Heart left ventricle (tissue), 16 donors: ENCODE measurements at places on chromosomes 6 and 20.

GRCh38 chr6:146498309-146498708 lies 45.3 kb upstream of the RAB32 start:
- H3K27me3 ChIP-seq = no peaks in the 10 kb centered on the region
- H3K36me3 ChIP-seq = no peaks in the 10 kb centered on the region
- H3K4me3 ChIP-seq = no peak overlapping the region
- H3K4me1 ChIP-seq = no peaks in the 10 kb centered on the region
- H3K27ac ChIP-seq = no peak overlapping the region

- no peaks in the 10 kb centered on the region for H3K36me3 ChIP-seq
- no peaks in the 10 kb centered on the region for H3K4me1 ChIP-seq
- H3K27me3 ChIP-seq = no peaks in the 10 kb centered on the region
- H3K4me3 ChIP-seq = no peak overlapping the region
- DNase-seq = no peak
- H3K27ac ChIP-seq = no peak overlapping the region
Measured at GRCh38 chr6:79762370-79762769, 131.2 kb downstream of the SH3BGRL2 start.

- peaks cover 49% of the 10 kb centered on the region for H3K27me3 ChIP-seq
- no peak overlapping the region for H3K4me3 ChIP-seq
- no peaks in the 10 kb centered on the region for H3K36me3 ChIP-seq
- no peak overlapping the region for H3K27ac ChIP-seq
- H3K4me1 ChIP-seq = peaks cover 10% of the 10 kb centered on the region
Measured at GRCh38 chr6:1621070-1621701, 11.5 kb downstream of the FOXC1 start.

DNA sequence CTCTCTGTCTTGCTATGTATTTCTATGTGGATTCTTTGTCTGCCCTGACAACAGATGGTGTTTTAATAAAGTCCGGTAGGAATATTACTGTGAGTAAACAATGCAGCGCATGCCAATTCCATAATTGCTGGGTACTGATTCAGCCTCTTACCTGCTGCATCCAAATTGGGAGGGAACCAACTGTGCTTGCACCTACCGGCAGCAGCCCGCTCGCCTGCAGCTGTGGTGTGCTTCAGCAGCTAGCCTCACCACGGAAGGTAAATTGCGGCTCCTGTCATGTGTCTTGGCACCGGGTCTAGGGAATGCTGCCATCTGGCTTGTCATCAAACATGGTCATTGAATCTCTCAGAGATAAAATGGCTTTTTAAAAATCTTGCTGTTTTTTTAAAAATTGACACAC lies 704.8 kb upstream of the SLC35B3 start:
- no peak for DNase-seq
- H3K27ac ChIP-seq = no peak overlapping the region
- H3K4me3 ChIP-seq = no peak overlapping the region
- H3K4me1 ChIP-seq = no peaks in the 10 kb centered on the region

GRCh38 chr20:46010491-46011391 lies 2.0 kb downstream of the MMP9 start:
- DNase-seq = no peak
- peak overlapping the region; percentile 44 for H3K4me3 ChIP-seq
- H3K36me3 ChIP-seq = no peaks in the 10 kb centered on the region
- H3K27ac ChIP-seq = no peak overlapping the region

GRCh38 chr6:90442366-90442765 lies 144.5 kb downstream of the MAP3K7 start:
- H3K4me3 ChIP-seq = no peak overlapping the region
- DNase-seq = no peak
- H3K27ac ChIP-seq = no peak overlapping the region
- H3K36me3 ChIP-seq = no peaks in the 10 kb centered on the region
- no peaks in the 10 kb centered on the region for H3K4me1 ChIP-seq

GRCh38 chr20:41172296-41173140 lies 35.2 kb downstream of the PLCG1 start:
- DNase-seq = peak; percentile 19
- peaks cover 83% of the 10 kb centered on the region for H3K36me3 ChIP-seq
- peaks cover 10% of the 10 kb centered on the region for H3K4me1 ChIP-seq
- no peaks in the 10 kb centered on the region for H3K27me3 ChIP-seq

DNA sequence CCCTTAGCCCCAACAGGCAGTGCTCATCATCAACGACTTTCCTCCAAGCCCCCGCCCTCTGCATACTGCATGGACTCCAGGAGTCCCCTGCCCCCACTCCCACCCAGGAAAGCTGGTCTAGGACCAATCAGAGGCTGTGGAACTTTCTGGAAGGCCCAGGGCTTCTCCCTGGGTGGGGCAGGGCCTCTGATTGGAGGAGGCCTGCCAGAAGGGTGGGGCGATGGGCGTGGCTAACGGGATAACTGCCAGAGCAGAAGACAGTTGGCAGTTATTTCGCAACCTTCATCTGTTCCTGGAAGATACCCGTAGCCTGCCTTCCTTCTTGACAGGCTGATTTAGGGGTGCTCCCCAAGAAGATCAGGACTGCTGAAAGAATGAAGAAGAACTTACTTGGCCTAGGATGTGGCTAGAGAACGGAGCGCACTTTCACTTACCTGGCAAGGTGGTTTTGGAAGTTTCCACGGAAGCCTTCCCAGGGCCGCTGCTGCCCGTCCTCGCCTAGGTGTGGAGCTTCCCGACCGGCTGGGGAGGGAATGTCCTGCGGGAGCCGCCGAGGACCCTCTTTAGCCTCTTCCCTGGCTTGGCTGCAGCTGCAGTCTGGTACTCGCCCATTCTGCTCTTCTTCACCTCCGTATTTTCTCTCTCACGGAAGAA lies 209.0 kb downstream of the LRFN2 start:
- no peaks in the 10 kb centered on the region for H3K4me1 ChIP-seq
- no peak for DNase-seq
- no peaks in the 10 kb centered on the region for H3K36me3 ChIP-seq
- no peak overlapping the region for H3K4me3 ChIP-seq
- no peak overlapping the region for H3K27ac ChIP-seq

DNA sequence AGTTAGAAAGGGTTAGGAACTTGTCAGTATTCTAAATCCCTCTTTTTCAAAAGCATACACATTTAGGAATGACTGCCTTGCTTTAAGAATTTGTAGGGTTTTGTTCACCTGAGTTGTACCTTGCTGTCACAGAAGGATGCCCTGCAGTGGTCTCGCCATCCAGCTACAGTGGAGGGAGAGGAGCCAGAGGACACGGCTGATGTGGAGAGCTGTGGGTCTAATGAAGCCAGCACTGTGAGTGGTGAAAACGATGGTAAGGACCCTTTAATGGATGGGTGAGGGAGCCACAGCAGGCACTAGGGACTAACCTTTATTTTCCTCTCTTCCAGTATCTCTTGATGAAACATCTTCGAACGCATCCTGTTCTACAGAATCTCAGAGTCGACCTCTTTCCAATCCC lies 69.9 kb downstream of the ASXL1 start:
- no peak overlapping the region for H3K4me3 ChIP-seq
- peaks cover 64% of the 10 kb centered on the region for H3K36me3 ChIP-seq
- peaks cover 4% of the 10 kb centered on the region for H3K4me1 ChIP-seq
- DNase-seq = no peak
- no peak overlapping the region for H3K27ac ChIP-seq
- H3K27me3 ChIP-seq = no peaks in the 10 kb centered on the region

DNA sequence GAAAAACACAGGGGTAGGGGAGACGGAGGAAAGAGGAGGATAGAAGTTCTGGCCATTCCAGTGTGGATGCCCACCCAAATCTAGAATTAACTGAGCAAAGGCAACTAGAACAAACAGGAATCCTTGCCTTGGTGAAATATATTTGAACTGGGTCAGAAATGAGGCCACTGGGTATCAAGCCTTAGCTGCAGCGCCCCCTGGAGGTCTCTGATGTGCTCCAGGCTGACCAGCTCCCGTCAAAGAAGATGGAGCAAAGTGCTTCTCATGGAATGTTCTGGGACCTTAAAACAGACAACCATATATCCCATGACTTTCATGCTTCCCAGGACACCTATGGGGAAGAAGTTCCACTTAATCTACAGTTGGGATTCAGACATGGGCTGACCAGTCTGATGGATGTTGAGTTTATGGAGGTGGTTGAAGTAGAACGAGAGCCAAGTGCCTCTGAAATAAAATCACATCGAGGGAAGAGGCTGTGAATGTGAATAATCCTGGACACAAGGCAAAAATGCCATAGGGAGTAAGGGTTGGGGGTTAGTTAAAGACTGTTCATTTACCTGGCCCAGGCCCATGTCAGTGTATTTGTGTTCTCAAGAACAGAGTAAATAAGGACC lies 50.4 kb downstream of the HLA-DPB1 start:
- H3K27ac ChIP-seq = no peak overlapping the region
- H3K36me3 ChIP-seq = no peaks in the 10 kb centered on the region
- H3K27me3 ChIP-seq = no peaks in the 10 kb centered on the region
- H3K4me1 ChIP-seq = no peaks in the 10 kb centered on the region
- DNase-seq = peak; percentile 52

- H3K36me3 ChIP-seq = peaks cover 24% of the 10 kb centered on the region
- peak overlapping the region; percentile 72 for H3K27ac ChIP-seq
- peaks cover 14% of the 10 kb centered on the region for H3K4me1 ChIP-seq
- no peaks in the 10 kb centered on the region for H3K27me3 ChIP-seq
- DNase-seq = no peak
- peak overlapping the region; percentile 92 for H3K4me3 ChIP-seq
Measured at GRCh38 chr6:8064638-8065518, 689 bp upstream of the BLOC1S5 start.

- peak; percentile 48 for DNase-seq
- H3K4me3 ChIP-seq = no peak overlapping the region
- H3K36me3 ChIP-seq = no peaks in the 10 kb centered on the region
- peak overlapping the region; percentile 6 for H3K27ac ChIP-seq
- peaks cover 7% of the 10 kb centered on the region for H3K4me1 ChIP-seq
Measured at GRCh38 chr6:161443848-161444247, 170.0 kb upstream of the AGPAT4 start.

- peaks cover 21% of the 10 kb centered on the region for H3K4me1 ChIP-seq
- H3K4me3 ChIP-seq = no peak overlapping the region
- no peak for DNase-seq
- H3K36me3 ChIP-seq = no peaks in the 10 kb centered on the region
- no peak overlapping the region for H3K27ac ChIP-seq
- no peaks in the 10 kb centered on the region for H3K27me3 ChIP-seq
Measured at GRCh38 chr6:12570461-12571030, 146.0 kb upstream of the PHACTR1 start.

- H3K4me3 ChIP-seq = no peak overlapping the region
- DNase-seq = no peak
- H3K36me3 ChIP-seq = no peaks in the 10 kb centered on the region
- H3K27ac ChIP-seq = no peak overlapping the region
- H3K4me1 ChIP-seq = no peaks in the 10 kb centered on the region
Measured at GRCh38 chr6:14396826-14397517, 279.4 kb downstream of the CD83 start.

GRCh38 chr6:133040094-133040802 lies 200.9 kb upstream of the EYA4 start:
- no peak overlapping the region for H3K27ac ChIP-seq
- no peak overlapping the region for H3K4me3 ChIP-seq
- H3K36me3 ChIP-seq = no peaks in the 10 kb centered on the region
- no peaks in the 10 kb centered on the region for H3K27me3 ChIP-seq
- DNase-seq = no peak

DNA sequence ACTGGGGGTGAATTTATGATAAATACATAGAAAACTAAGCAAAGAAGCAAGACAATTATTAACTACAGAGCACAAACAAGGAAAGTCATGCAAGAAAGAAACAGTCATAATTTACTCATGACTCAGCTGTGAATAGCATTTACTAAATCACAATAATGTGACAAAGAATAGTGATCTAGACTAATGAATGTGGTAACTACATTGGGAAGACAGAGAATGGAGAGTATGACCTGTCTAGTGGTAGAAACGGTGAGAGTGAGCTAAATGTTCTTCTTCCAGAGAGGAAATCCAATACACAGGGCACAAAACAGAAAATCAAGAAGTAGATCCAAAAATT lies 153.5 kb upstream of the DST start:
- no peaks in the 10 kb centered on the region for H3K36me3 ChIP-seq
- DNase-seq = no peak
- H3K27ac ChIP-seq = no peak overlapping the region
- H3K4me1 ChIP-seq = peaks cover 60% of the 10 kb centered on the region
- no peaks in the 10 kb centered on the region for H3K27me3 ChIP-seq

DNA sequence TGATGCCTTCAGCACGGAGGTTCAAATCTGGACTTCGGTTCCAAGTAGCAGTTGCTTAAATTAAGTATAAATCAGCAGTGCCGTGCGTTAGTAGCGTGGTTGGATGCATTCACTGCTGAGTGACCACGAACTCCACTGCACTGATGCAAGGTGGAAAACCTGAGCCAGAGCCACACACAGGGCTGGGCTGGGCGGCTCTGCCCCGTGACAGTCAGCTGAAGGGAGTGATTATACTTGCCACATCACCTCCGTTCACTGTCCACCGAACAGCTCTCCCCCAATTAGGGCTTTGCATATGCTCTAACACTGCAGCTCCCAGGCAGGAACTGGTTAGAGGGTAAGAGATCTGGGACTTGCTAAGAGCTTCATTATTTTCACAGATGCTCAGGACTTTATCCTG lies 22.2 kb downstream of the PPP1R3G start:
- H3K36me3 ChIP-seq = no peaks in the 10 kb centered on the region
- peak overlapping the region; percentile 30 for H3K4me3 ChIP-seq
- no peak for DNase-seq
- H3K27ac ChIP-seq = peak overlapping the region; percentile 94
- H3K27me3 ChIP-seq = no peaks in the 10 kb centered on the region

DNA sequence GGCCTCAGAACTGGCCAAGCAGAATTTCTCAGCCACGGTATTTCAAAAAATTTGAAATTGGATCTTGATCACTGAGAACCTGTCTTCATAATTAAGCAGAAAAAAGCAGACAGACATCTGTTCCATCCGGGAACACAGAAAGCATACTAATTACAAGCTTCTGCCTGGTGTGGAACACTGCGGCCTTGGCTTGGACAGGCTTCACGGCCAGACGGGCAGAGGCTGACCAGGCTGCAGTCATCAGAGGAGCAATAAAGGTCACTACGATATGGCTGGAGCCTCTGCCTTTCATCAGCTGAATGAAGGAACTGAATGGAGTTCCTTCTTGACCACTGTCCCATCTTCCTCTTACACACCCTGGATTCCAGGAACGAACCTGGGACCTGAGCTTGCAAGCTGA lies 3.9 kb upstream of the NRSN1 start:
- no peaks in the 10 kb centered on the region for H3K36me3 ChIP-seq
- no peak overlapping the region for H3K27ac ChIP-seq
- DNase-seq = no peak
- H3K4me3 ChIP-seq = no peak overlapping the region
- peaks cover 3% of the 10 kb centered on the region for H3K27me3 ChIP-seq

DNA sequence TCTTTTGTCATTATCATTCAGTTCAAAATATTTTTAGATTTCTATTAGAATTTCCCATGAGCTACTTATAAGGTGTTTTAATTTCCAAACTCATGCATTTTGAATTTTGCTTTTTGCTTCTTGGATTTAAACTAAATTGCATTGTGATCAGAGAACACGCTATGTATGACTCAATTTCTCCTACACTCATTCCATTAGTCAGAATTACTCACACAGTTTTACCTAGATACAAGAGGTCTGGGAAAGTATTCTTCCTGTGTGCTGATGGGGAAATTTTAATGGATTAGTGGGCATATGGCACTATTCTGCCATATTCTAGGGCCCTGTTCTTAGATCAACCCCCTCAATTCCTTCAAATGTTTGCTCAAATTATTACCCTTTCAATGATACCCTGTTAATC lies 49.9 kb upstream of the BMP5 start:
- no peak overlapping the region for H3K27ac ChIP-seq
- H3K27me3 ChIP-seq = no peaks in the 10 kb centered on the region
- no peaks in the 10 kb centered on the region for H3K36me3 ChIP-seq
